CD4-positive, alpha-beta T cell treated with Interleukin-6 at 100 ng/mL for 8 hours (primary cell): ENCODE measurements at places on chromosomes 3 and 15.
A peak's percentile ranks its signal among the peaks of the same experiment; 100 is the strongest.

DNA sequence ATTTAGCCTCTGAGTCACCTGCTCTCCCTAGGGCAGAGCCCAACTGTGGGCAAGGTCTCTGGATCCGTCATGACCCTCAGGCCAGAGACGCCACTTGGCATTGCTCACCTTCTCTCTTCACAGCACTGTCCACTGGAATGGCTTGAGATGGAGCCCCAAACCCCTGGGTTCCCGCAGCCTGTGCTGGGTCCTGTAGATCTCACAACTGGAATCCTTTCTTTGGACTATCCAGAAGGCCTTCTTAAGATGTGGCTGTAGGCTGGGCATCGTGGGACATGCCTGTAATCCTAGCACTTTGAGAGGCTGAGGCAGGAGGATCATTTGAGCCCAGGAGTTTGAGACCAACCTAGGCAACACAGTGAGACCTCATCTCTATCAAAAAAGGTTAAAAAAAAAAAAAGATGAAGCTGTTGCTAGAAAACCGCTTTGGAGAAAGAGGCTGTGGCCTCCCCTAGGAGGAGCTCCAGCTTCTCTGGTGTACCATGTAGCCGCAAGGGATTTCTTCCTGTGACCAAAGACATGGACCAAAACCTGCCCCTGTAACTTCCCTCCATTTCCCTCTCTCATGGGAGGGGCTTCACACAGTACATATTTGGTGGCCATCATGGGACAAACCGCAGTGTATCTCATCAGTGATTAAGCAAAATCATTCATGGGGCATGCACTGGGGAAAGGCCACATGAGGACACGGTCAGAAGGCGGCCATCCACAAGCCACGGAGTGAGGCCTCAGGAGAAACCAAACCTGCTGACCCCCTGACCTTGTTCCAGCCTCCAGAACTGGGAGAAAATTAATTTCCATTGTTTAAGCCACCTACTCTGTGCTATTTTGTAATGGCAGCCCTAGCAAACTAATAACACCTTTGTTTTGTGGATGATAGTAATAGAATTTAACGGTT lies 23.3 kb upstream of the BUB1B start:
- DNase-seq = no peak

GRCh38 chr3:15010664-15011063 lies 54.5 kb downstream of the MRPS25 start:
- DNase-seq = no peak

GRCh38 chr3:130242850-130243569 lies 102.5 kb upstream of the COL6A5 start:
- no peak for DNase-seq

GRCh38 chr3:158659454-158660237 lies 12.8 kb downstream of the LXN start:
- peak; percentile 24 for DNase-seq

DNA sequence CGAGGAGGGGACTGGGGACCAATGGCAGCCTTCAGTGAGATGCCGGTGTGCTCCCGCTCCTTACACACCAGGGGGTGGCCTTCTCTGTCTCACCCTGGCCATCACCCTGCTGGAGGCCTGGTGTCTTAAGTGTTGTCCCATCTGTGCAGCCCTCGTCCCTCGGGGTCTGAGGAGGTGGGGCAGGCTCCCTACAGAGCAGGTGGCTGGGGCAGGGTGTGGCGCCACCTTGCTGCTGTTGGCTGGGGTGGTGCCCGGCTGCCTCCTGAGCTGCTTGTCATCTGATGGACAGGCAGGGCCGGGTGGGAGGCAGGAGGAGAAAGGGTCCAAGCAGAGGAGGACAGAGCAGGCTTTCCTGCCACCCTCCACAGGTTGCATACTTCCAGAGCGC lies 25.9 kb downstream of the PTPN23 start:
- DNase-seq = no peak

DNA sequence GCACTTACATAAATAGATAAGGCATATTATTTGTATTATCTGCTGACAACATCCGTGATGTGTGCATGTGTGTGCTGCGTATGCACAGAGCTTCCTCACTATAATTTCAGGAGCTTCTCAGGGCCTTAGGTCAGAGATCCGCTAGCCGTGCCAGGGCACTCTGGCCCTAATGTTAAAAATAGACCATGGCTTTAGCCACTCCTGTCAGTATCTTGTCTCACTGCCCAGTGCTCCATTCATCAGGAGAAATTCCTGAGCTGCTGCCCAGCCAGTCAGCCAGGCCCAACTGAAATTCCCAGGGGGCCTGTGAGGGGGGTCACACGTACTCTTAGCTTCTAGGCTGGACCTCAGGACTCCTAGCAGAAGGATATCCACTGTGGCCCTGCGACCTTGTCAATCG lies 70.0 kb upstream of the ABHD2 start:
- DNase-seq = no peak

DNA sequence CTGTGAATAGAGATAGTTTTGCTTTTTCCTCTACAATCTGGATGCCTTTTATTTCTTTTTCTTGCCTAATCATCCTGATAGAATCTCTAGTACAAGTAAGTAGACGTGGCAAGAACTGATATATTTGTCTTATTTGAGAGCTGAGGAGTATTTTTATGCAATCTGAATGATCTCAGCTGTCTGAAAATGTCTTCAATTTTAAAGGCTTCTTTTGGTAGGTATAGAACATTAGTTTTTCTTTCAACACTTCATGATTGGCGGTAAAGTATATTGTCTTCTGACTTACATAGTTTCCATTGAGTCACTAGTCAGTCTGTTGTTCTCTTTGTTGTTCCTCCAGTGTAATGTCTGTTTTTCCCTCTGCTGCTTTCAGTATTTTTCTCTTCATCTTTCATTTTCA lies 31.3 kb downstream of the MGA start:
- no peak for DNase-seq

DNA sequence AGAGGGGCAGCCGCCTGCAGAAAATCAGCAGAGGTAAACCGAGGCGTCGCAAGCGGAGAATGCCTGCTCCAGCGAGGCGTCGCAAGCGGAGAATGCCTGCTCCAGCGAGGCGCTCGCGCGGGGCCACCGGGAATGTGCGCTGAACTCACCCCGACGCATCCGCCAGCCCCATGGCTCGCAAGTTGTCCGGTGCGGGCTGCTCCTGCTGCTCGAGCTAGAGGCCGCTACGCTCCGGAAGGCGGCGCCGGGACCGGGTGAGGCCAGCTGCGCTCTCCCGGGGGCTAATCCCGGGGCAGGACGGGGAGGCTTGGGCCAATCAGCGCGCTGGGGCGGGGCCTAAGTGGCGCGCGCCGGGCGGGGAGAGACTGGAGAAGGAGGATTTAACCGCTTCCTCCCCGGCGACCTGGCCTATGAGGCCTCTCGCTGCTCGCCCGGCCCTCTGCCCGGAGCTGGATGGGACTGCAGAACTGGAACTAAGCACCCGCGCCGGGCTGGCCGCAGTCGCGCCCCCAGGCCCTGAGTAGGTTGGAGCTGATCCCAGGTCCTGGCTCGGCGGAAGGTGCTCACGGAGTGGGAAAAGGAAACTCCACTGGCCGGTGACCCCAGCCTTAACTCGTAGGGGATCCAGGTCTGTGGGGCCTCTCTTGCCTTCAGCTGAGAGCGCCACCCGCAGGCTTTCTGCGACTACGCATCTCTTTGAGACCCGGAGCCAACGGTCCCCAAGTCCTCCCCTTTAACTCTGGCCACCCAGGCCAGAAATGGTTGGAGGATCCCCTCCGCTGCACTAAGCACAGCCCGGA lies at the start of gene SLC26A6:
Gene SLC26A6, minus strand, starts transcription at position 240 of the 800 bp plus-strand sequence. Its CDS starts 68 bp downstream, at position 172.
- peak; percentile 92 for DNase-seq

DNA sequence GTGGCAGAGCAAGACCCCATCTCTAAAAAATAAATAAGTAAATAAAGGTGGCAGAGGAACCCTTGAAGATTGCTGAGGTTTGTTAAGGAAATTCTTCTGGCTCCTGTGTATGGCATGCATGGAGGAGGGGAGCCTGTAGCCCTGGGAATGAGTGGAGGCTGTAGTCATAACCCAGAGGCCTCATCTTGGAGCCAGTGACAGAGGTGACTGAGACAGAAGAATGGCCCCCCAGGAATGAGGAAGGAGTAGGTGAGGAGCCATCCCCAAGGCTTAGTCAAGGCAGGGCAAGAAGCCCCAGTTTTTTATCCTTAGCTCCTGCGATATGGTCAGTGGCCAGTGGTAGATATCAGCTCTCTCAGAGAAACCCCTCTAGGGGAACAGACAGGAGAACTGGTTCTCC lies 46.5 kb downstream of the BSN start:
- no peak for DNase-seq

DNA sequence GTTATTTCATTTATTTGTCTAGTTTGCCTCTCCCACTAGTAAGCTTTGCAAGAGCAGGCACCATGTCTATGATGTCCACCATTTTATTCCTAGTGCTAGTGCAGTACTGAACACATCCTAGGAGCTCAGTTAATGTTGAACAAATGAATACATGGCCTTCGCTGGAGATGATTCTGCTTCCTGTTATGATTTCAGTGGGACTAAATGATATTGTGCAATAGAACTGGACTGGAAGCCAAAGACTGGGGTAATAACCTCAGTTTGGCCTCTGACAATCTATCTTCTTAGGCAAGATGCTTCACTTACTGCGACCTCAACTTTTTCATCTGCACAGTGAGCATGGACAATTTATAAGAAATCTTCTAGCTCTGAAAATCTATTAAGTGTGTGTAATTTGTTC lies 191.3 kb downstream of the ADAMTSL3 start:
- DNase-seq = no peak

DNA sequence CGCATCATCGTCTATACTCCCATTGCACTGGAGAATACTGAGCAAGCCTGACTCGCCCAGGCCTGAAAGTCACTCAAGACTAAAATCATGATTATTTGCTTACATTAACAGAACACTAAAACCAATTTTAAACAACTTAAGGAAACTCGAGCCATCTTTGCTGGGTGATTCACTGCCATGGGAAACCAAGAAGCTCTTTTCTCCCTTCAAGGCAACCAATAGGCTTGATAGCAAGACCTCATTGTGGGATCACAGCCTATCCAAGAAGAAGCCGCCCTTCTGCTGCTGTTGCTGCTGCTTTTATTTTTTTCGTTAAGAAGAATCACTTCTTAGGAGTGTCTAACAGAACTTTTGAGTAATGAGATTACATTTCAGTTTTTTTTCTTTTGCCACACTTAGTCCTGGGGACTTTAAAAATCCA lies 479.4 kb downstream of the FOXP1 start:
- DNase-seq = no peak

GRCh38 chr3:62604298-62604697 lies 230.9 kb upstream of the FEZF2 start:
- DNase-seq = no peak

GRCh38 chr3:151196434-151196833 lies 6.6 kb downstream of the GPR171 start:
- no peak for DNase-seq

DNA sequence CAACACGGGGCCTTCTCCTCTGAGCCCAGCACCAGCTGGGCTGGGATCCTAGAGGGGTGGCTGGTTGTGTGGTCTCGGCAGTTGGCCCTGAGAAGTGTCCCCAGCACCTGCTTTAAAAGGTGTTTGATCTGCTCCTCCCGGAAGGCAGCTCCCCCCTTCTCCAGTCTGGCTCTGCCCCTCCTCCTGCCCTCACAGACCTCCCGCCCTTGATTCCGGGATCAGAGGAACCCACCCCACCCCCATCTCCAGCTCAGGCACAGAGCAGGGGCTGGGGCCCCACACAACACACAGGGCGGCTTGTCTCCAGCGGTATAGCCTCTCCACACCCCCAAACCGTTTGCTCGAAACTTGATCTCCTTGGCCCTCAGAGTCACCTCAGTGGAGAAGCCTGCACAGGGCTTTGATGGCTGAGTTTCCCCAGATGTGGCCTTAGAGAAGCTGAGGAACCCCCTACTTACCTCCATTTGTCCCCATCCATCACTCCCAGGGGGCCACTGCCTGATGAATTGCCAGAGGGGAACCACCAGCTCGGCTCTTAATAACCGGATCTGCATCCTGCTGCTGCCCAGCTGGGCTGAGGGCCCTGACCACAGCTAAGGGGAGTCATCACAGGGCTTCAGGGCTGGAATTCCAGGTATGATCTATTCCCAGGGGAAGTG lies 6.4 kb upstream of the STRA6 start:
- DNase-seq = no peak

DNA sequence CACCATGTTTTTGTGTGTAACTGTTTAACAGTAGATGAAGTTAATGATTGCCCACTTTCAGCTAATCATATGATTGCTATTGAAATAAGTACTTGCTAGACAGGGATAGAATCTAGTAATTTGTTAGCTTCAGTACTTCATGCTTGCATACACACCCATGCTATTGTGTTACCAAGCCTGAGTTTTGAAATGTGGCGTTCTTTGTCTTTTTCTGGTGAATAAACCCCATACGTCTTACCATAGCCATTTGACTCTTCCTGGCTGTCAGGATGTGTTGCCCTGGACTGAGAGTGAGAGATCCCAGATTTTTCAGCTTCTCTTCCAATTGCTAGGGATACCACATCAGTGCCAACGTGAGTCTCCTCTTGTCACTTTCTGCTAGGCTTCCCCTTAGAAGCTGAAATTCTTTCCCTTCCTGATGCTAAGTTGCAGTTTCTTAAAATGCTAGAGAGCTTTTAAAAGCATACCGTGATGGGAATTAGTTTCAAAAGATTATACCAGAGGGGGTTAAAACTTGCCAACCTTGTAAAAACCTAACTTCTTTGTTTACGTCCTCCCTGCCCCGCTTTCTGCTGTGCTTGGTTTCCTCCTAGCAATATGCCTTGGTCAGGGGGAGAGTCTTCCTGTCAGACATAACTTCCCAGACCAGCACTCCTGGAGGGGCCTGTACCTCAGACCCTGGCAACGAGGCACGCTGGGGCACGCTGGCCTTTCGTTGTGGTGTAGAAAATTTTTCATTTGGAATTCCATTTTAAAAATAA lies 62.9 kb upstream of the ULK4 start:
- DNase-seq = no peak

DNA sequence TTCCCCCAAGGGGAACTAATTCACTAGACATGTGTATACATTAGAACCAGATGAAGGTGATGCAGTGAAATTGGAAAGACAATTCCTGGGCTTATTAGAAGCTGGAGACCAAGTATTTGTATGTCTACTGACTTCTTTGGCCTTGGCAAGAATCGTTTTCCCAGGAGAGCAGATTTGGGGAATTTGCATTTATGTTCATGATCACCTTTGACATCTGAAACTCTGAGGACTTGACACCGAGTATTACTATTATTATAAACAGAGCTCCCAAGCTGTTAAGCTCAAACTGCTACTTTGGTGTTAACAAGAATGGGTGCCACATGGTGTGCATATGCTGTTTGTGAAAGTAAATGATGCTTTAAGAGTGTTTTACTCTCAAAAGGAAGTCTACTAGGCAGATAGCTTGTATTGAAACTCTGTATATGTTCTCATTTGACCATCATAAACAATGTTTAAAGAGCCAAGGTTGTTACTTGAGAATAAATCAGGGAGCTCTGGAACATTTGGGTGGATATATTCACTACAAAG lies 519.8 kb upstream of the GOLIM4 start:
- no peak for DNase-seq

DNA sequence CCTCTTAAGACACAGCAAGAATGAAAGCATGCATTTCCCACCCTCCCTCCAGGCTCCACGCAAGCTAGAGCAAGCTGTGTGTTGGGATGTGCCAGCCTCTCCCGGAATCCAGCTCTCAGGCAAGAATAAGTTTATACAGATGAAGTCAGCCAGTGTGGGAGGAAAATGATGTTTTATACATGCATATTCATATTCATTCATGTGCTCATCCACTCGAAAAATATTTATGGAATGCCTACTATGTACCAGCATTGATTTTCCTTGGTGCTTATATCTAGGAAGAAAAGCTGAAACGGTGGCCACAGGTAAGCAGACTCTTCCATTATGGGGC lies 62.7 kb downstream of the KLHL6 start:
- no peak for DNase-seq
